ENCODE measurements at places on chromosomes 12 and 14.

DNA sequence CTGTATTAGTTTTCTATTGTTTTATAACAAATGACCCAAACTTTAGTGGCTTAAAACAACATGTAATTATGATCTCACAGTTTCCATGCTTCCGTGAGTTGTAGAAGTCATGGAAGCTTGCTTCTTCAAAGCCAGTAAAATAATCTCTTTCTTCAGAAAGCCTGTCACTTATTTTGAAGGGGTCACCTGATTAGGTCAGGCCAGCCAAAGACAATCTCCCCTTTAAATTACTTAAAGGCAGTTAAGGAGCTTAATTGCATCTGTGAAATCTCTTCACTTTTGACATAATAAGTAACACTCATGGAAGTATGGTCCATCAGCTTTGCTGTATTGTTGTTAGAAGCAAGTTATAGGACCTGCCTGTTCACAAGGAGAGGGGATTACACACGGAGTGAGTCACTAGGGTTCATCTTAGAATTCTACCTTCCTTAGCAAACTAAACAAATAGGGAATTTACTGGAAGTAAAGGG lies 89.8 kb downstream of the FAR2 start:
- DNase-seq: no peak

- DNase-seq: no peak
Observed at GRCh38 chr12:54661048-54661447, 12.9 kb upstream of the DCD start.

DNA sequence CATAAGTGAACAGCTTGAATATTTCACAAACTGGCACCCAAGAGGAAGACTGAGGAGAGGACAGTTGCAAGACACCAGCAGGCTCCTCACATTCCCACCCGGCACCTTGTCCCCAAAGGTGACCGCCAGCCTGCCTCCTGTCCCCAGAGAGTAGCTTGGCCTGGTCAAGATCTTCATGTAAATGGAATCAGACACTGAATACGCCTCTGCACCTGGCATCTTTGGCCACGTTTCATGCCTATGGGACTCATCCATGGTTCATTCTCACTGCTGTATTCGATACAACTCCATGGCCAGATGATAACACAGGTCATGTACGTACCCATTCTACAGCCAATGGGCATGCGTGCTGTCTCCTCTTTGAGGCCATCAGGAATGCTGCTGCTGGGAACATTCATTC lies 60.8 kb downstream of the ITPK1 start:
- no peak for DNase-seq

- DNase-seq: no peak
Observed at GRCh38 chr14:60222820-60223219, 26.2 kb upstream of the PPM1A start.

- no peak for DNase-seq
Observed at GRCh38 chr12:67457136-67457535, 188.0 kb downstream of the CAND1 start.

- no peak for DNase-seq
Observed at GRCh38 chr14:88352698-88353097, 29.6 kb upstream of the KCNK10 start.

- no peak for DNase-seq
Observed at GRCh38 chr12:131962069-131962468, 12.3 kb downstream of the EP400 start.

GRCh38 chr12:129076441-129077320 lies 223.4 kb downstream of the GLT1D1 start:
- no peak for DNase-seq

- no peak for DNase-seq
Observed at GRCh38 chr12:26361964-26362363, 166.6 kb downstream of the SSPN start.

DNA sequence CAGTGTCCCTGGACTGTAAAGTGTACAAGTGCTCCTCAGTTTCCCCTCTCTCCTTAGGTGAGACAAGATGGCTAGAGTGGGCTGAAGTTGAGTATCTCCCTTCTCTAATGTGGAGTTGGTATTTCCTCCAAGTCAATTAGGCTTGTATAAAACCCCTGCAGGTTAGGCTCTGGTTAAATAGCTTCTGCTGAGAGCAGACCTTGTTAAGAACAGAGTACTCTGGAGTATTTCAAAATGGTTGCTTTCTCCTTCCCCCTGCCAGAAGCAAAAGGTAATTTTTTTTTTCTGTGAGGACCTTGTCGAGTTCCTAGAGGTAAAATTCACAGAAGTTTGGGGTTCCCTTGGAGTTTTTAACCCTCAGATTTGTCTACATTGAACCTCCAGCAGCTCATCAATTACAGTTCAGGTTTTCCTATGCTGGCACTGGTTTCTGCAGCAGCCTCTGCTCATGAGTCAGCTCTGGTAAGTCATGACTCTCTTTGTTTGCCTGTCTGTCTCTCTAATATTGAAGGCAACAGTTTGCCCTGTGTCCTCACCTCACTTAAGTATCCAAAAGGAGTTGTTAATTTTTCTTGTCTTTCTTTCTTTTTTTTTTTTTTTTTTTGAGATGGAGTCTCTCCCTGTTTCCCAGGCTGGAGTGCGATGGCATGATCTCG lies 27.8 kb upstream of the GLIPR1 start:
- DNase-seq: no peak

Data from GM04504 (cell line).